ENCODE measurements at places on chromosomes 6 and 20.

DNA sequence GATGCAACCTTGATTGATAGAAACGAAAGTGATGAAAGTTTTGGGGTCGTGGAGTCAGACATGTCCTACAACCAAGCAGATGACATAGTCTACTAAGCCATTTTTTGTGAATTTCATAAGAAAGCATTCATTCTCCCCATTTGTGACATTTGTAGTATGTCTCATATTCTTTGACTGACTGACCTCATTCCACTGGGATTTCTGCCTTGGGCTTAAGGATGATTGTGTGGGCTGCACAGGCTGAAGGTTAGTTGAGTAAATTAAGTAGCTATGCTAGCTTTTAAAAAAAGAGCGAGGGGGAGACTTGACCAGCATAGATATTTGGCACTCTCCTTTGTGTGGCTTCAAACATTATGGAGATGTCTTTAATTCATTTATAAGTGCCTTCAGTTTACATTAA, 28.9 kb downstream of the STMND1 start:
- H3K27me3 ChIP-seq, result no peaks in the 10 kb centered on the region
- DNase-seq, result no peak
- no peaks in the 10 kb centered on the region for H3K36me3 ChIP-seq
- H3K4me1 ChIP-seq, result no peaks in the 10 kb centered on the region
- no peak overlapping the region for H3K4me3 ChIP-seq

GRCh38 chr6:39091220-39091619, 23.8 kb downstream of the SAYSD1 start:
- DNase-seq, result no peak
- no peak overlapping the region for H3K4me3 ChIP-seq
- H3K4me1 ChIP-seq, result no peaks in the 10 kb centered on the region
- H3K36me3 ChIP-seq, result peaks cover 3% of the 10 kb centered on the region
- H3K27ac ChIP-seq, result no peak overlapping the region

- no peak overlapping the region for H3K27ac ChIP-seq
- H3K4me3 ChIP-seq, result no peak overlapping the region
- no peak for DNase-seq
- H3K27me3 ChIP-seq, result no peaks in the 10 kb centered on the region
- H3K36me3 ChIP-seq, result no peaks in the 10 kb centered on the region
Observed at GRCh38 chr20:13200767-13201500, 20.1 kb upstream of the ISM1 start.

- H3K36me3 ChIP-seq, result no peaks in the 10 kb centered on the region
- no peak overlapping the region for H3K27ac ChIP-seq
- no peaks in the 10 kb centered on the region for H3K27me3 ChIP-seq
- no peaks in the 10 kb centered on the region for H3K4me1 ChIP-seq
- no peak overlapping the region for H3K4me3 ChIP-seq
Observed at GRCh38 chr6:164345806-164346496, 931.4 kb downstream of the QKI start.

Measured in thymus (tissue), 14 donors.